Mesenteric fat pad (tissue), 1 donor: ENCODE measurements at places on chromosomes 7 and 10. TPM values are rescaled to one million over a fixed set of nuclear protein-coding genes. Genes with fewer than 3 reads are reported as not detected.

DNA sequence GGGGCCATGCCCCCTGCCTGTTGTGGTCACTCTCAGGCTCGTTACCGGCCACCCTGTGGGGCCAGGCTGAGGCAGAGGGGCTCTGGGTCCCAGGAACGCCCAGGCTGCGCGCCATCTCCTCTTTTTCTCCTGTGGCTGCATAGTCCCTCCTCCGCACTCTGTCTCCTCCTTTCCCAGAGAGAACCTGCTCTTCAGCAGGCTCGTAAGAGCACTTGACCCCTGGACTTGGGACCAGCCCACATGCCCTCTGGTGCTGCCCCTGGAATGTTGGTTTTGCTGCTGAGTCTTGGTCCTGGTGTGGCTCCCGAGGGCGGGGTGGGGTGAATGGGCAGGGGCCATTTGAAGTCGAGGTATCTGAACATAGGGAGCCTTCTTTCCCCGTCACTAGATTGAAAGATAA lies 6.6 kb upstream of the BHLHA15 start:
- DNase-seq: no peak

GRCh38 chr10:30963992-30964930 lies 67.4 kb downstream of the ZNF438 start:
- no peak for DNase-seq

- DNase-seq: no peak
These were observed 474.2 kb downstream of the ADRA2A start for GRCh38 chr10:111551001-111551400.

PTPRN2 gene
- 2.6 TPM for total RNA-seq

OSBPL3 gene
- total RNA-seq: 9.3 TPM
